Neural progenitor cell (in vitro differentiated cells): ENCODE measurements at places on chromosomes 2 and 18. TPM values are rescaled to one million over a fixed set of nuclear protein-coding genes. Genes with fewer than 3 reads are reported as not detected.
A peak's percentile ranks its signal among the peaks of the same experiment; 100 is the strongest.

TTC32 gene
- 21.3 and 27.9 TPM in 2 replicates for total RNA-seq

GRCh38 chr18:34901299-34901698 lies 139.9 kb upstream of the MAPRE2 start:
- H3K4me1 ChIP-seq = no peaks in the 10 kb centered on the region
- no peak overlapping the region for H3K4me3 ChIP-seq
- DNase-seq = no peak

- no peak for DNase-seq
- H3K27me3 ChIP-seq = no peaks in the 10 kb centered on the region
- no peak overlapping the region for H3K27ac ChIP-seq
- H3K4me1 ChIP-seq = no peaks in the 10 kb centered on the region
These were observed 262.0 kb downstream of the CAMKMT start for GRCh38 chr2:44623622-44624351.

- no peaks in the 10 kb centered on the region for H3K4me1 ChIP-seq
- no peak for DNase-seq
- H3K27ac ChIP-seq = no peak overlapping the region
- H3K36me3 ChIP-seq = no peaks in the 10 kb centered on the region
- H3K27me3 ChIP-seq = no peaks in the 10 kb centered on the region
These were observed 78.8 kb upstream of the TTC21B start for GRCh38 chr2:166032361-166032760.

- peaks cover 73% of the 10 kb centered on the region for H3K27me3 ChIP-seq
- H3K4me1 ChIP-seq = peaks cover 11% of the 10 kb centered on the region
- DNase-seq = peak; percentile 66
- peak overlapping the region; percentile 53 for H3K4me3 ChIP-seq
- no peaks in the 10 kb centered on the region for H3K36me3 ChIP-seq
These were observed 656 bp downstream of the TBC1D8 start for GRCh38 chr2:101150306-101151145.

DNA sequence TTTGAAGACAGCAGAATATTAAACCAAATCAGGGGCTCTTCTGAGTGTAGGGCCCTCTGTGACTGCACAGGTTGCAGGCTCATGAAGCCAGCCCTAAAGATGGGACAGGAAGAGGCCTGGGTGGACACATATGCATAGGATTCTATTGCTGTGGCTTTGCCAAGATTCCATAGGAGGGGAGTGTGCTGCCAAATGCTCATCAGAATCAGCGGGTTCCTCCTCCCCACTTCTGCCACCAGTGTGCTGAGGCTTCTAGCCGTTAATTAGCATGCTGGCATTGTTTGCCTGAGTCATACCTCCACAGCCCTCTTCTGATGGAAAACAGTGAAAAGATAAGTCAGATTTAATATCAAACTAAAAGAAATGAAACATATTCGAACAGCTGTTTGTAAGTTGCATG lies 103.9 kb upstream of the TMEFF2 start:
- H3K4me1 ChIP-seq = no peaks in the 10 kb centered on the region
- no peak overlapping the region for H3K27ac ChIP-seq
- H3K4me3 ChIP-seq = no peak overlapping the region
- H3K27me3 ChIP-seq = no peaks in the 10 kb centered on the region
- no peaks in the 10 kb centered on the region for H3K36me3 ChIP-seq
- peak; percentile 27 for DNase-seq

DNA sequence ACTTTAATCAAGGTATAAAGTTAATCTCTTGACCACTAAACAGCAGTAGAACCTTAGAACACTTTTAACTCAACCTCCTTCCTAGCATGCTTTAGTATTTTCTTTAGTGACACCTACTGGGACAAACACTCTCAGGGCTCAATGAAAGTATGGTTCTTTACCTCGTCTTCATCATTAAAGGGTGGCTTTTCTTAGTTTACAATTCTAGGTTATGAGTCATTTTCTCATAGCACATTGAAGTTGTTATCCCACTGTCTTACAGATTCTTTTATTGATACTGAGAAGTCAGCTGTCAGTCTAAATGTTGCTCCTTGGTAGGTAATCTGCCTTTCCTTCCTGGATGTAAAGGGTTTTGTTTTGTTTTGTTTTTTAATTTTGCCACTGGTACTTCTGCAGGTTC lies 38.0 kb downstream of the SIGLEC15 start:
- H3K27ac ChIP-seq = no peak overlapping the region
- no peak for DNase-seq
- no peaks in the 10 kb centered on the region for H3K4me1 ChIP-seq

DSG4 gene
- not detected in 2 replicates for total RNA-seq

DNAH7 gene
- 0.25 and 0.49 TPM in 2 replicates for total RNA-seq

SNORC gene
- 2.6 TPM in 1 of 2 replicates, not detected in the other for total RNA-seq

DNA sequence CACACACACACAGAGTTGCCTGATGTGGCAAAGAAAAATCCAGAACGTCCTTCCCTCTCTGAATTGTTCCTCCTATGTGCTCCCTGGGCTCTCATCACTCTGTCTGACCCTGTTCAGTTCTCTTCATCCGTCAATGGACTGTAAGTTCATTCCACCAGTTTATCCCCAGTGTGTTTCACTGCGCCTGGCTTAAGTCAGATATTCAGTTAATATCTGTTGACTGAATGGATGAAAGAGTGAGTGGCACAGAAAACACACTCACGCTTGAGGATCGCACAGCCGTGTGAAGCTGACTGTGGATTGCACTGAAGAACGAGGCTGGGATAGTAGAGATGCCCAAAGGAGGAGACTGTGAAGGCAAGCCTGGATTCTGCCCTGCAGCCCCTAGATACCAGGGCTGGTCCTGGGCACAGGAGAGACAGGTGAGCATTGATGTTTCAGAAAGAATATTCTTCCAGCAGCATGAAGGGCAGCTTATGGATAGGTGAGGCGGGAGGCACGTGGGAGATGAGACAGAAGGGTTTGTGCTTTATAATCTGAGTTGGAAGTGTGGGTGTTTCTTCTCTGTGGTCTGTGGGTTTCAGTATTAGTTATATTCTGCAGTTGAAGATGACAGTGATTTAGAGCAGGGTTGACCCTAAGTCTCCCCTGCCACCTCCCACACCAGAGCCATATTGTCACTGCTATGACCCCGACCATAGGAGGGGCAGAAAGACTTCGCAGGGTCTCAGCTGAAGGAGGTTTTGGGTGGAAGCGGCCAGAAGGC lies 129.9 kb downstream of the SOCS6 start:
- H3K27ac ChIP-seq = no peak overlapping the region
- H3K27me3 ChIP-seq = no peaks in the 10 kb centered on the region
- H3K4me3 ChIP-seq = no peak overlapping the region

DNA sequence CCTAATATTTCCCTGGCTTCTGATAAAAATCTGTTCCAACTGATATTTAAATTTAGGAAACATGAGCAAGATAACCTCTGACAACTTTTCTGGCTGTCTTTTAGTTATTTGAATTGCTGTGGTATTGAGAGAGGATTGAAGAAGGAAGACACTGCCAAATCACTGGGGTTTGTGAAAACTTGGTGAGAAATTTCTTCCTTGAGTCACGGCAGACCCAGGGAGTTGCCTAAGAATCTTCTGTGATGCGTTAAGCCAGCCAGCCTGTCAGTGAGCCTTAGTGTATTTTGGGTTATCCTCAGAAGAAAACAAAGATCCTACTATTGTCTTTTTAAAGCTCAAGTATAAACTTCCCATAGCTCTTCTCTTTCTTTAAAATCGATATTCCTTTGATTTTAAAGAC lies 17.5 kb upstream of the DOK6 start:
- no peaks in the 10 kb centered on the region for H3K27me3 ChIP-seq
- H3K36me3 ChIP-seq = no peaks in the 10 kb centered on the region
- H3K4me1 ChIP-seq = peaks cover 14% of the 10 kb centered on the region
- H3K4me3 ChIP-seq = no peak overlapping the region
- H3K27ac ChIP-seq = no peak overlapping the region

- no peak for DNase-seq
- no peaks in the 10 kb centered on the region for H3K36me3 ChIP-seq
- no peak overlapping the region for H3K4me3 ChIP-seq
- H3K27me3 ChIP-seq = no peaks in the 10 kb centered on the region
- no peak overlapping the region for H3K27ac ChIP-seq
These were observed 60.0 kb downstream of the CABLES1 start for GRCh38 chr18:23194997-23195957.

- no peaks in the 10 kb centered on the region for H3K4me1 ChIP-seq
- no peaks in the 10 kb centered on the region for H3K27me3 ChIP-seq
- H3K27ac ChIP-seq = no peak overlapping the region
- no peak overlapping the region for H3K4me3 ChIP-seq
- DNase-seq = no peak
These were observed 41.9 kb downstream of the C2orf76 start for GRCh38 chr2:119324685-119325270.
